Esophagus squamous epithelium (tissue), 5 donors: ENCODE measurements at places on chromosomes 12 and 14.

GRCh38 chr12:53733051-53733806, 6.0 kb upstream of the CALCOCO1 start:
- no peak for DNase-seq

- no peak for DNase-seq
Measured at GRCh38 chr12:553216-554000, 93.7 kb downstream of the B4GALNT3 start.

GRCh38 chr14:94654071-94654861, 42.1 kb downstream of the SERPINA3 start:
- DNase-seq, result no peak

DNA sequence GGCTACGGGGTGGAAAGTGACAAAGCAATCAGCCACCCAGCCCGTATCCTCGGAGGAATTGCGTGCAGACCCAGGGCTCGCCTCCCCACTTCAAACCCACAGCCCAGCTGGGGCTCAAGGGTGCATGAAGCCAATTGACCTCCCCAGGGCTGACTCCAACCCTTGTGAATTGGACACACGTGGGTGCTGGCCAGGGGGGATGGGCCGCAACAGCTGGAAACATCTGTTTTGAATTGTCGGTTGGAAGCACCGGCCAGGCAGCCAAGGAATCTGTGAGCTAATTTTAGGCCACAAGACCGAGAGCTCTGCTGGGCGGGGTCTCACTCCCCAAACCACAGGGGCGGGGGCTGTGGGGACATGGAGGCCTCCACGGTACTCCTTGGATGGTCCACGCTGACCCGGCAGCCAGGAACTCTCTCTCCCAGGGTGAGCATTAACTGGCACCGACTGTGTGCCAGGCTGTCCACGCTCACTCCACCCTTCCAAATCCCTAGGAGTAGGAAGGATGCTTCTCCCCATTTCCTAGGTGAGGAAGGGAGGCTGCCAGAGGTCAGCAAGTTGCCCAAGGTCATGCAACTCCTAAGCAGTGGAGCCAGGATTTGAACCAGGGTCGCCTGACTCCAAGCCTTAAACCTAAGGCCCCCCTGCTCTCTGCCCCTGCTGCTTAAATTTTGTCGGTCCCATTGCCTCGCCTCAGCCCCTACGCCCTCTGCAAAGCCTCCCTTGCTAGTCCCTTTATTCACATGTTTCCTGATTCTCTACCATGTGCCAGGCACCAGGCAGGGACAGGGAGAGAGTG, 11.9 kb upstream of the TMEM119 start:
- no peak for DNase-seq

DNA sequence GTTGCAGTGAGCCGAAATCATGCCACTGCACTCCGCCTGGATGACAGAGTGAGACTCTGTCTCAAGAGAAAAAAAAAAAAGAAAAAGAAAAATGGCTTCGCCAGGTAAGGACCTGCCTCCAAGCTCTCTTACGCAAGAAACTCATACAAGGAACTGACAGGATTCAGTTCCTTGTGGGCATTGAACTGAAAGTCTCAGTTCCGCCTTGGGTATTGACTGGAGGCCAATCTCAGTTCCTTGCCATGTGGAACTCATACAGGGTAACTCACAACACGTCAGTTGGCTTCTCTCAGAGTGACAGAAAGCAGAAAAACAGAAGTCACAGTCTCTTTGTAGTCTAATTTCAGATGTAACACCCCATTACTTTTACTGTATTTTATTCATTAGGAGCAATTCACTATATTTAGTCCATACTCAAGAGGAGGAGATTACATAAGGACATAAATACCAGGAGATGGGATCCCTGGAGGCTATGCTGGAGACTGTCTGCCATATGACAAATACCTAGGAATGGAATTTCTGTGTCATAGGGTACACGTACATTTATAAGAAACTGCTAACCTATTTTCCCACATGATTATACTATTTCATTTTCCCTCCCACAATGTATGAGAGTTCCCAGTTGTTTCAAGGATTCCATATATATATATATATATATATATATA, 11.4 kb upstream of the NOPCHAP1 start:
- peak; percentile 5 for DNase-seq

- DNase-seq, result no peak
Measured at GRCh38 chr14:95514131-95515079, 2.0 kb downstream of the SYNE3 start.

DNA sequence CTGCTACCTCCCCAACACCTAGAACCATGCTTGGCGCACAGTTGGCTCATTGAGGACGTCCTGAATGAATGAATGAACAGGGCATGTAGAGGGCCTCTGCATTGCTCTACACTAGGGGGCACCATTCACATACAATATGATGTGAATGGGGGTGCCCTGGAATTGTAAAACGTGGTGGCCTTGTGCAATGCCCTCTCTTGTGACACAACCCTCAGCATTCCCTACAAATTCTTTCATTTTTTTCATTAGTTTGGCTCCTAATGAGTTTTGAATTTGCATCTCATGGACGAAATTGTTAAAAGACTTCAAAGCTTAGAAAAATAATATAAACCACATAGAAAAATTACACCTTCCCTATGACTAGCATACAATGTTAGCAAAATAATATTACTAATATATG, 2.3 kb upstream of the DIO2 start:
- no peak for DNase-seq

DNA sequence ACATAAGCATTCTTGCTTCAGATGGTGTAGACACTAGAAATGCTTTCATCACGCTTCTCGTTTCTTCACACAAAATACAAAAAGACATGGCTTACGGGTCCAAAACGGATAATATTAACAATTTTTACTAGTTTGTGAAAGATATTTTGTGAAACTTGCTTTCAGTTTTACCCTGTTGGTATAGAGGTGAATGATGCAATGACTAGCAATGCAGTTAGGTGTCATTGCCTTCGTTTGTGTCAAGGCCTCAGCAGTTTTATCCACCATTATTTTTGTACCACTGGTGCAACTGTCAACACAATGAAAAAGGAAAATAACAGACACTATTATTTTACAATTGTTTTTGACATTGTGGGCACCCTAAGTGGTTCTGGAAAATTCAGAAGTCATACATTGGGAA, 323.0 kb downstream of the FLRT2 start:
- DNase-seq, result no peak

DNA sequence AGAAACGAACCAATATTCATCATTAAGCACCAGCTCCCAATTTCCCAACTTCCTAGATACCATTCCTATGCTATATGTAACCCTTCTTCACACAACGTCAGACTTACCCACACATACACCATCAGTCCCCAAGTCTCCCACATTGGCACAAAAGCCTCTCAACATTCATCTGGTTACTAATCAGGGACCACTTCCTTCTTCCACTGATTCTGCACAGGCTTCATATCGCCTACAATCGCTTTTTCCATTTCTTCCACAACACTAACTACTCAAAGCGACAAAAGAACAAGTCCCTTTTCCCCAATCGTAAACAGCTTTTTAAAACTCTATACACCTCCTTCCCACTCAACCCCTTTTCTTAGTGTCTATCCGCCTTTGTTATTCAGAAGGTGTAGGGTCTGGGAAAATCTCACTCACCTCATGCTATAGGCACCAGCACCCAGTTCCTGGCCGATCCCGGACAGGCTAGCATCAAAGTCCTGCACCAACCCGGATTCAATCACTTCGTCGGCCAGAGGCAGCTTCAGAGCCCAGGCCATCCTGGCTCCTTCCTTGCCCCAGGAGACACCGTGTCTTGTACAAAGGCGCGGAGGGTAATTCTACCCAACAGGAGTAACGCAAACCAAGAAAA, 936 bp downstream of the TFCP2 start:
- DNase-seq, result no peak

DNA sequence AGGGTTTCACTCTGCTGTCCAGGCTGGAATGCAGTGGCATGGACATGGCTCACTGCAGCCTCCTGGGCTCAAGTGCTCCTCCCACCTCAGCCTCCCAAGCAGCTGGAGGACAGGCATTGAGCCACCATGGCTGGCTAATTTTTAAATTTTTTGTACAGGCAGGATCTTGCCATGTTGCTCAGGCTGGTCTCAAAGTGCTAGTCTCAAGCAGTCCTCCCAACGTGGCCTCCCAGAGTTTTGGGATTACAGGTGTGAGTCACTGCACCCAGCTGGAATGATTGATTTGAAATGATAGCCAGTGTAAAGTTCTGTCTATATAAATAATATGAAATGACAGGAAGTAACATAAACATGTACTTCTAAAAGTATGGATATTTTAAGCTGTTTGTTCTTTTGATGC, 172.7 kb downstream of the FUT8 start:
- DNase-seq, result no peak

DNA sequence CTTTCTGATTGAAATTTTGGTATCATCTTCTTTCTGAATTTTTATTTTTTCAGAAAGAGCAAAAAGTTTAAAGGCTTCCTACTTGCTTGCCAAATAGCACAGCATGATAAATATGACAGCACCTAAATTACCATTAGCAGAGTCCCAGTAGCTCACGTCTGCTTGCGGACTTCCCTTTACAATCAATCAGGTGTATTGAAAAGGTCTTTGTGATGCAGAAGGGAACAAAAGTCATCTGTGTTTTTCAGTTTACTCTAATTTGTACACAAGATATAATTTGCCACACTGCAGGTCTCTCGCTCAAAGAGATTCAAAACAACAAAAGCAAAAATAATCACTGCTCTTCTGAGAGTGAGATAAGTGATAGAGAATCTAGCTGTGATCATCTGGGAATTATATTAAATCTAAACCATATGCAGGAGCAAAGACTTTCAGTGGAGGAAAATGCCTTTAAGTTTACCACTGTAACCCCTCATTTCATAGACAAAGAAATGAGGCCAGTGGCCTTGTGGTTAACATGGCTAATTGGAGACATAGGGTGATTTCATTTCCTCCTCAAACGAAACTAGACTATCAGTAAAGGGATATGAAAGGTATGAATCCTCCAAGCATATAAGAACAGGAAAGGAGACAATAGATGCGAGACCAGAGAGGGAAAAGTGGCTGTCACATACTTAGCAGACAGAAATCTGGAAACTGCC, 240.8 kb upstream of the TMPO start:
- DNase-seq, result no peak

DNA sequence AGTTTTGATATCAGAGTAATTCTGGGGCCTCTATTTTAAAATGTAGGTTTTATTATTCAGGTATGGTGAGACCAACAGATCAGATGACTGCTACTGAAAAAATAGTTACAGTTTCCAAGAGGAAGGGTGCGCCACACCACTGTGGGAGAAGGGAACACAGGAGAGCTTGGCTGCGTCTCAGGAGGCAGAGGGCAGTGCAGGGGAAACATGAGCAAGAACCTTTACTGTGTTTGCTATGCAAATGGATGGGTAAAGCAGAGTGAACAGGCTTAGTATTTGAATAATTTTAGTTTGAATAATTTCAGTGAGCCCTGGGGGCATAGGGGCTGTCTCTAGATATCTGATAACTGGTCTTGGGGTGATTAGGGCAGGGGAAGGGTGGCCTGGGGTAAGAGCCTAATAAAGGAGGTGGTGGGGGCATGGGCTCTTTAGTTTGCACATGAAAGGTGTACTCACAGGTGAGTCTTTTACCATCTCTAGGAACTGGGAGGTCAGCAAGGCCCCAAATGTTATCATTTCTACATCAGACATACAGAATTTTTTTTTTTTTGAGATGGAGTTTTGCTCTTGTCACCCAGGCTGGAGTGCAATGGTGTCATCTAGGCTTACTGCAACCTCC, 196.8 kb upstream of the NEDD1 start:
- no peak for DNase-seq

DNA sequence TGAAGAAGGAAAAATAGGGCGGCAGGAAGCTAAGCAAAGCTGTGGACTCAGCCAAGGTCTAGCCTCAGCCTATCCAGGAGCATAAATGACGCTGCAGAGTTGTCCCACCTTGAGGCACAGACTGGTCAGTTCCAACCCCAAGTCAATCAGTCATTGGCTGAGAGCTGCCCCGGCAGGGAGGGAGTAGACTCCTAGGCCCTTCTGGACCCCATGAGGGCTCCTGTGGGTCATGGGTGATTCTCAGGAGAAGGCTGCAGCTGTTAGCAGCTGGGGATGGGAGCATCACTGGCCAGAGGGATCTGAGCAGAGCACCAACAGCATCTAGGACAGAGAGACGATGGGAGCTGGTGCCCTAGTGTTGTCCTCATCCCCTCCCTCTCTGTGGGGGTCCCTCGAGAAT, 51.8 kb upstream of the ESRRB start:
- DNase-seq, result no peak

- no peak for DNase-seq
Measured at GRCh38 chr12:574475-575128, 88.6 kb downstream of the NINJ2 start.

GRCh38 chr14:44962334-44963043, 499 bp downstream of the TOGARAM1 start:
- no peak for DNase-seq

DNA sequence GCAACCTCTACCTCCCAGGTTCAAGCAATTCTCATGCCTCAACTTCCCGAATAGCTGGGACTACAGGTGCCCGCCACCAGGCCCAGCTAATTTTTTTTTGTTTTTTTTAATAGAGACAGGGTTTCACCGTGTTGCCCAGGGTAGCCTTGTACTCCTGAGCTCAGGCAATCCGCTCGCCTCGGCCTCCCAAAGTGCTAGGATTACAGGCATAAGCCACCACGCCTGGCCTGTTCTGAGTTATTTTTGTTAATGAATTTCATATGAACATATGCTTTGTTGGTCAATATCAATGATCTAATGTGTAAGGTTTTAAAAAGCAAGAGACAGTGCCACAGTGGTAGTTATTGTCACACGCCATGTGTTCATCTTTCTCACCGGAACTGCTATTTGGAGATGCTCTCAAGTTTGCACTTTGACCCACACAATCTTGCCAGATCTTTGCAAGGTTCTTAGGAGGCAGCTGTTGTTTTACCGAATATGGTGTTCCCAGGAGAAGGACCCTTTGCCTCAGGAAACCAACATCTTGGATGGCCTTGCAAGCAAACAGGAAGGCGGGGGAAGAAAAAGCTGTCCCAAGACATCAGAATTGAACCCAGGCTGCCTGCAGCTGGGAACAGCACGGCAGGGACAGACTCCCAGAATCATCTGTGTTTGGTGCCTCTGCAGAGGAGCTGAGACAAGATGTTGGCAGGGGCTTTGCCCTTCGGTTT, 30.0 kb downstream of the GALNT16 start:
- no peak for DNase-seq

GRCh38 chr12:10559244-10559643, 53.6 kb downstream of the EIF2S3B start:
- no peak for DNase-seq

DNA sequence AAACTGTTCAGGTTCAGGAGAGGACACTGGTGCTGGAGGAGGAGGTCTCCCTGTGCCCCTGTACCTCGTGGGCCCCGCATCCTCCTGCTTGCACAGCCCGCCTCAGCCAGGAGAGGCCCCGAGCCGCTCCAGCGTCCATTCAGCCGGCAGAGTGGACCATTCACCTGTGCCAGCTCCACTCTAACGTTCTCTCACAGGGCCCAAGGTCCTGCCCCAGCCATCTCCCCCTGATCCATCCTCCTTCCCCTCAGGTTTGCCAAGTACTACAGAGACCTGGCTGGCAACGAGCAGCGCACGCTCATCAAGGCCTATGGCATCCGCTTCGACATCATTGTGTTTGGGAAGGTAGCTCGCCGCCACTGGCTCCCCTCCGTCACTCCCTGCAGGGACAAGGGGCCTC, 22.2 kb downstream of the P2RX4 start:
- DNase-seq, result no peak
